ENCODE measurements at places on chromosomes 11 and 22.
A peak's percentile ranks its signal among the peaks of the same experiment; 100 is the strongest.

DNA sequence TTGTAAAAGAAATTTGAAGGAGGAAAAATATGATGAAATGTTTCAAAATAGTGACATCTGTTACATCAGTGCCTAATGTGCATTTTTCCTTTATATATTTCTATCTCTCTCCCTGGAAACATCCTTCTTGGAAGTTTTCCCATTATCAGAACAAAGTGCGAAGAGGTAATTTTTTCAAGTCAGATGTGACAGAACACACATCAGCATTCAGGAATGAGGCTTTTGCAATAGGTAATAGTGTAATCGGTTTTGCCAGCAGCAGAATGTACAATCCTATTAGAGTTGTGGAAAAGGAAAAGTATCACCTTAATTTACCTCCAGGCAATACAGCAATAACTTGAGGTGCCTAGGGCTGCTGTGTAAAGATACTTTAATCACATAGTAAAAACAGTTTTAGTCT is 275.8 kb downstream of the FAT3 start:
- peak; percentile 9 for DNase-seq

- DNase-seq: no peak
Measured at GRCh38 chr22:27057717-27058116, 400.3 kb downstream of the MIAT start.

DNA sequence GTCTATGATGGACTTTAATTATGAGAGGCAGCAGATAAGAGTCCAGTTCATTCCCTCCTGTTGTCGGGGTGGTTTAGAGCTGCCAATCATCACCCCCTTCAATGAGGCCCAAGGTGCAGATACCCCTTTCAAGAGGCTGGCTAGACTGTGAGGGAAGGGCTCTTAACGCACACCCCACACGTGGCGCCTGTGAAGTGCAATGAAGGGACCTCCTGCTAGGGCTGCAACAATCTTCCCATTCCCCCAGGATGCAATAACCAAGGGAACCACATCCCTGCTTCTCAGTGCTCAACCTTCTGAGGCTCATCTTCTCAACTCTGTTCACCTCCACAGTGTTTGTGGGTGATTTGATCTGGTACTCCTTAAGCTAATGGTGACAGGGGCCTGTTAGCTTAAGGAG is 19.0 kb downstream of the TENM4 start:
- DNase-seq: no peak

GRCh38 chr11:77086521-77087472 is 15.8 kb upstream of the OMP start:
- no peak for DNase-seq

DNA sequence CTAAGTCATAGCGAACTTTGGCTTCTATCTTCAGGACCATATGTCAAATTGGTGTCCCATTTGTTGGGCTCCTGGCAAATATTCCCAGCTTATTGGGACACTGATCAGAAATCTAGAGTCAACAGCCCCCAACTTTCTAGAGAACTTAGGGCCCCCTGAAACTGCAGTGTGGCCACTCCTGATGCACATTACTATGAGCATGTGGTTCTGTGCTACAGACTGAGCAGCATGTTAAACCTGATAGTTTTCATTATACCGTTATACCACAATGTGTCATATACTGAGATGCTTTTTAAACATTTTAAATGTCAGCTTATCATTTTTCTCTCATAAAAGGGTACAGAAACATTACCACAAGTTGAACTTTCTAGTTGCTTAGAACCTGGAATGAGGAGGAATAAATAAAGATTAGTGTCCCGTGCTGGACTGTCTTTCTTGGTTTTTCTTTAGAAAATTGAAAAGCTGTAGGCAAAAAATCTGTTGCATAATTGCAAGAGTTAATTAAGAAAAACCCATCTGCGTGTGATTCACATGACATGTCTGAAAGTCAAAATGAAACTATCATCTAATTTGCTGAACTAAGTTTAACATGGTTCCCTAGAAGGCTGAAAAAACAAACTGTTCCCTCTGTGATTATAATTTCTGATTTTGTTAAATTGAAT is 16.4 kb upstream of the CTSC start:
- no peak for DNase-seq

DNA sequence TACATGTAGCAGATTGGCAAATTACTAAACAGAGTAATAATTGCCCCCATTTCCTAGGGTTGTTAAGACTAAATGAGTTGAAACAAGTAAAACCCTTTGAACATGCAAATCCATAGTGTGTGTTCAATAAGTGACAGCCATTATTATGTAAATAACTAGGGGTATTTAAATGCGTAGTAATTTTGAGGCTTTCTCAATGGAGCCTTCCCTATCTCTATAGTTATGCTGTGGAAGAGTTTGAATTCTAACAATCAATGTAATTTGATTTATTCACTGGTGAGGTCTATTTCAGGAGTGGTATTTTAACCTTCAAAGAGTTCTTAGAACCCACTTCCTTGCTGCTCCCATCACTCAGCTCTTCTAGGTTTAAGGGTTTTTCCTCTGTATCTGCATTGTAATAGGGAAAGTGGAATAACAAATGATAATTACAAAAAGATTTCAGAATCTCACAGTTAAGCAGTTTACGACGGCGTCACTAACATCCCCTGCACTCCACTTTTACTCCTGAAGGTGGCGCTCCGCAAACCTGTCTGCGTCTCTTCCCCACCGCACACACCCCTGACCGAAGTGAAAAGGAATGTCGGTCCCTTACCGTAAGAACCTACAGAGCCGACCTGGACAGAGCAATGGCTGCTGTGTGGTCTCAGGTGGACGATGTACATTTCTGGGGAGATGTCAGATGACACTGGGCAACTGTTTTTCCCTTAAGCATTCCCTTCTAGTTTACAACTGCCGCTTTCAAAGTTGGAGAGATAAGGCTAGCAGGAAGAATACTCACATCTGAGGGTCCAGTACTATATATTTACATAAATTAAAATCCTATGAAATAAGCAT is 80.8 kb downstream of the ZC3H12C start:
- peak; percentile 56 for DNase-seq

- DNase-seq: no peak
Measured at GRCh38 chr11:44267750-44268613, 42.0 kb downstream of the ALX4 start.

GRCh38 chr22:40416267-40416570 is 45.8 kb downstream of the SGSM3 start:
- no peak for DNase-seq

DNA sequence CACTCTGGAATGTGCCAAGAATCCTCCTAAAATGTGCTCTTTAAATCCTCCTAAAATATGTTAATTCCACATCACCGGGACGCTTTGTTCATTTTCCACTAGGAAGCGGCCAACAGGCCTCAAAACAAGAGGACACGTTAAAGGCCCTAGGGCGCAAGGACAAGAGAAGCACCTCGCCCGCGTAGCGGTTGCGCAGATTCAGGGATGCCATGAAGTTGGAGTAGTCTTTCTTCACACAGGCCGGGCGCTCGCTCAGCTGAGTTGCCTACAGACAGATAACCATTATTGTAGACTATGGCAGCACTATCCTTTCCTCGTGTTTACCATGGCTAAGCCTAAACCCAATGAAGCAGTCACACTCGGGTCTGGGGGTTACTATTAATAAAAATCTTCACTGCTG is 29.5 kb upstream of the SERPIND1 start:
- no peak for DNase-seq

DNA sequence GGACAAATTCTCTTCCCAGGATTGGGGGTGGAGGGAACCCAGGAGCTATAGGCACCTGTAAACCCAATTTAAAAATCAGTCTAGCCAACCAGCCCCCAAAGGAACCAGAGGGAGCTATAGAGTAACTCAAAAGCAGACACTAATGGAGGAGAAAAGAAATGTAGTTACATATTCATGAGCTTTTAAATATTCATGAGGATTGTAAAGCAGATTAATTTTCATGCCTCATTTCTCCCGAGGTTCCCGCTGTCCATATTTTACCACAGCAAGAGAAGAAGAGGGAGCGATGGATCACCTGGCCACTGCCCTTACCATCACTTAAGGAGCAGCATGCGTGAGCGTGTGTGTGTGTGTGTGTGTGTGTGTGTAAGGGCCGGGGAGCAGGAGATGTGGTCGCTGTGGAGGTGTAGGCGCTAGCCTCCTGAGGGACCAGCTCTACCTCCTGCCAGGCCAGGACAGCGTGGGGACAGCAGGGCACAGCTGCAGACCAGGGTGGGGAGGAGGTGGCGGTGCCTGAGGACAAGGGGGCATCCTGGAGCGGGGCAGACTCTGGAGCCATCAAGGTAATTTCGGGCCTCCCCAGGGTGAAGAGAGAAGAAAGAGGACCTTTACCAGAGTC is 100.7 kb upstream of the THY1 start:
- no peak for DNase-seq

- peak; percentile 71 for DNase-seq
Measured at GRCh38 chr11:128498721-128499245, 88.6 kb downstream of the ETS1 start.

DNA sequence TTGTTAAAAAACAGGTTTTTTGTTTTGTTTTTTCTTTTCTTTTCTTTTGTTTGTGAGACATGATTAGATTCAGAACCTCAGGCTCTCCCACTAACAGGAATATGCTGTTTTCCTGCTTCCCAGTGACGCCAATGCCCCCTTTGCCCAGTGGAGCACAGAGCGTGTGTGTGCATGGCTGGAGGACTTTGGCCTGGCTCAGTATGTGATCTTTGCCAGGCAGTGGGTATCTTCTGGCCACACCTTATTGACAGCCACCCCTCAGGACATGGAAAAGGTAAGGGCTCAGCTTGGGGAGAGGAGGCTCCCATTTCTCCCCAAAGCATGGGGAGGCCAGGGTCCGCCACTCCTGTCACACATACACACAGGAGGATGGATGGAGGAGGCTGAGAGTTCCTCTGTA is 25.0 kb downstream of the CYB5R2 start:
- DNase-seq: no peak

- no peak for DNase-seq
Measured at GRCh38 chr11:127898422-127899365, 688.7 kb downstream of the ETS1 start.

- no peak for DNase-seq
Measured at GRCh38 chr11:116326146-116326545, 446.6 kb downstream of the BUD13 start.

GRCh38 chr11:27204529-27204928 is 158.5 kb downstream of the CCDC34 start:
- no peak for DNase-seq

GRCh38 chr11:13983081-13983751 is 20.7 kb downstream of the SPON1 start:
- peak; percentile 4 for DNase-seq

DNA sequence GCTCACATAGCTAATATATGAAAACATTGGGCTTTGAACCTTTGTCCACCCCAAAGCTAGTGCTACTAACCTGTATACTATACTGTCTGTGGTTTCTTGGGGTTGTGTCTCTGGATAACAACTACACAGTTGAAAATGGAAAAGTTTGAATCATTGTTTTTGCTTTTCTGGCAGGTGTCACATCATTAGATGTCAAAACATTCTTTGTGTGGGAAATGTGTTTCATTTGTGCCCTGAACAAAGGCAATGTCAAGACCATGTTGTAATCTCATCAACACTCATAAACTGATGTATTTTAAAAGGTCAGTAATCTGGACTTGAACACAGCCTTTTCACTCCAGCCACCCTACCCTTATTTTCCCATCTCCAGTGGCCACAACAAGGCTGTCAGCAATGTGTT is 16.5 kb downstream of the SYT13 start:
- no peak for DNase-seq

DNA sequence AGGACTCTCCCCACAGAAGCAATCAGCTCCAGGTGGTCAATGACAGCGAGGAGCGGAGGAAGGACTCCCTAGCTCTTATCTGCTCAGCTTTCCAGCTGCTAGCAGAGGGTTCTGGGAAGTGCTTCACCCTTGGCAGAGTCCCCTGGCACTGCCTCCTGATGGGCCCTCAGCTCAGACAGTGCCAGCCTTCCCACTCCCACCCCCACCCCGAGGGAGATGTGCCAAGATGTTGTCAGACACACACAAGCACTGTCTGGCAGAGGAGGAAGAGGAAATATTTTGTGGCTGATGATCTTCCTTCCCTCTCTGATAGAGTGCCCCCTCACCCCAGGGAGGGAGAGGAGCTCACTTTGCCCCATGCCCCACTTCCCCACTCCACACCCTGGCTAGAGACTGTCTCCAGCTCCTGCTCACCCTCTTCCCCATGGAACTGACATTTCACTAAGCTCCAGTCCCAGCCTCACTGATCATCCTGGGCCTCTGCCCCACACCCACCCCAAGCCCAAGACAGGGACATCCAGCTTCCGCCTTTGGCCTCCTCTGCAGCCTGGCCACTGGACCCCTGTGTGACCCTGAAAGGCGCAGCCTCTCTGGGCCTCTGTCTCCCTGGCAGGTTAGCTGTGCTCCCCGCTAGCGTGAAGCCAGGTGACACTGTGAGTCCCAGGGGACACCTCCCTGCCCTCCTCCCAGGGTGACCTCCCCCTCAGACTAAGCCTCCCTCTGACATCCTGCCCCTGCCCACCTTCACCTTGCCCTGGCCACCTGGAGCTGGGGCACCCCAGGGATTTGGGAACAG is 44.5 kb downstream of the SLCO2B1 start:
- DNase-seq: no peak

DNA sequence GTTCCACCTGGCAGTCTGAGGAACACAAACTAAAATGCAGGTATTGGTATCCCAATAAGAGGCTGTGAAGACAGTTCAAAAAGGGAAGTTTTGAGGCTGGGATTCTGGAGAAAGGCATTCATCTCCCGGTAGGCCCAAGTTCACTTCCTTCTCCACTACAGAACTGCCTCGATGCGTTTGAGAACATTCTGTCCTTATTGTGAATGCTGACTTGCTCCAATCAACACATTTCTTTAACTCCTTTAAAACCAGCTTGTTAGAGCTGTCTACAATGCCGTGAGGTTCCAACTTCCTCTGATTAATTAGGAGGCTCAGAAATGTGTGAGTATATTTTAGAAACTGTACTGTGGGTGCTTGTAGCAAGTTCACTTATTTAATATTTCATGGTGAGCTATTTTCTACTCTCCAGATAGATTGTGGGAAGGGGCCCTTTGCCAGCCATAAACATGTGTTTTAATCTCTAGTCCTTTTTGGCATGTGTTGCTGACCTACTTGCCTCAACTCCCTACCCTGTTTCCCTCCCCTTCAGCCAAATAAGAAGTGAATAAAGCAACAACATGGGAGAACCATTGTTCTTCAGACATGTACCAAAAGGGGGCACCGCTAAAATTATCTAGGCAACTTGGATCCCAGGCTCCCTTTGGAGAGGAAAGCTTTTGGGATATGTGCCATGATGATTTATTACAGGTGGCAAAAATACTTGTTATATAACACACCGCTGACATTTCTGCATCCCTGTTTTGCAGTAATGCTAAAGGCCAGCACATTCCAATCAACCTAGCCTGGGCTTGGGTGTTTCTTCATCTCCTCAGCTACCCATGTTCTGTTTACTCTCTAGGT is 245.6 kb downstream of the BLID start:
- DNase-seq: no peak

DNA sequence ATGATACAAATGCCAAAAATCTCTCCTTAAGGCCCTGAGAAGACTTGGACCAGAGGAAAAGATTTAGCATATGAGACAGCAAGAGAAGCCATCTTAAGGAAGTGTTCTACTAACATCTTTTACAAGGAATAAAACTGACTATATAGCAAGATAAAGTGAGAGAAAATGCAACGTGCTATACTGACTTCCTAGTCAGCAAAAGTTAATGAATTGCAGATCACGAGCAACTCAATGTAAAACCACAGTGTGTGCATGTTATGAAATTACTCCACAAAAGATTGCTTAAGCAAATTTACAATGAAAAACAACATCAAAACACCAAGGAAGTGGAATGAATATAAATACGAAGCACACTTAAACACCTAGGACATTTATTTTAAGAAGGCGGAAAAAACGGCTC is 187.5 kb downstream of the CADM1 start:
- DNase-seq: no peak

GRCh38 chr11:10351765-10352641 is 47.1 kb downstream of the ADM start:
- peak; percentile 91 for DNase-seq
